ENCODE measurements at places on chromosomes 2 and 18. TPM values are rescaled to one million over a fixed set of nuclear protein-coding genes. Genes with fewer than 3 reads are reported as not detected.
A peak's percentile ranks its signal among the peaks of the same experiment; 100 is the strongest.

The DSC1 gene
- 3.1 TPM for total RNA-seq

GRCh38 chr2:17608251-17608650 is 67.8 kb downstream of the VSNL1 start:
- no peaks in the 10 kb centered on the region for H3K27me3 ChIP-seq
- H3K27ac ChIP-seq = no peak overlapping the region
- H3K4me3 ChIP-seq = no peak overlapping the region

The ANKRD62 gene
- not detected for total RNA-seq

- DNase-seq = no peak
Observed at GRCh38 chr18:23591011-23591410, 4.7 kb upstream of the NPC1 start.

The STAT4 gene
- total RNA-seq = 132 TPM

DNA sequence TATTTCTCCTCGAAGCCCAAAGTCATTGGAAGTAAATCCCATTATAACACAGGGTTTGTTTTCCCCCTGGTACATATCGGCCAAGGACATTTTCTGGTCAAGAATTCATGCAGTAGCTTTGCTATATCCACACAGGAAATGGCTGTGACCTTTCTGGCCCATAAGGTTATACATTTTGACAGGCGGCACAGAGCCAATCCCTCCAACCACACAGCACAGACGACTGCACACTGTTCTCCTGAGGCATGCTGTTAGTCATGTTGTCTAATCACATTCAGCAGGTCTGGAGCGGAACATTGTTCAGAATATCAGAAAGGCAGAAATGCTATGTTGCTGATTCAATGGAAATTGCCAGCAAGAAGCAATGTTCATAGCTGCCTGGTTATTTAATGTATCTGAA is 742.3 kb upstream of the SLC8A1 start:
- no peaks in the 10 kb centered on the region for H3K27me3 ChIP-seq
- DNase-seq = no peak
- no peaks in the 10 kb centered on the region for H3K4me1 ChIP-seq
- no peaks in the 10 kb centered on the region for H3K36me3 ChIP-seq
- H3K4me3 ChIP-seq = no peak overlapping the region

GRCh38 chr2:214484701-214485100 is 73.8 kb downstream of the VWC2L start:
- no peak overlapping the region for H3K27ac ChIP-seq
- H3K4me1 ChIP-seq = no peaks in the 10 kb centered on the region
- H3K36me3 ChIP-seq = no peaks in the 10 kb centered on the region
- H3K4me3 ChIP-seq = no peak overlapping the region
- H3K27me3 ChIP-seq = no peaks in the 10 kb centered on the region
- no peak for DNase-seq

- no peaks in the 10 kb centered on the region for H3K27me3 ChIP-seq
- no peak overlapping the region for H3K27ac ChIP-seq
- no peak overlapping the region for H3K4me3 ChIP-seq
- H3K4me1 ChIP-seq = no peaks in the 10 kb centered on the region
- H3K36me3 ChIP-seq = no peaks in the 10 kb centered on the region
Observed at GRCh38 chr2:178157574-178157973, 36.7 kb upstream of the OSBPL6 start.

- H3K4me3 ChIP-seq = peak overlapping the region; percentile 75
- no peaks in the 10 kb centered on the region for H3K36me3 ChIP-seq
- peaks cover 22% of the 10 kb centered on the region for H3K4me1 ChIP-seq
- no peak for DNase-seq
Observed at GRCh38 chr2:27584597-27584996, 1.8 kb downstream of the ZNF512 start.

DNA sequence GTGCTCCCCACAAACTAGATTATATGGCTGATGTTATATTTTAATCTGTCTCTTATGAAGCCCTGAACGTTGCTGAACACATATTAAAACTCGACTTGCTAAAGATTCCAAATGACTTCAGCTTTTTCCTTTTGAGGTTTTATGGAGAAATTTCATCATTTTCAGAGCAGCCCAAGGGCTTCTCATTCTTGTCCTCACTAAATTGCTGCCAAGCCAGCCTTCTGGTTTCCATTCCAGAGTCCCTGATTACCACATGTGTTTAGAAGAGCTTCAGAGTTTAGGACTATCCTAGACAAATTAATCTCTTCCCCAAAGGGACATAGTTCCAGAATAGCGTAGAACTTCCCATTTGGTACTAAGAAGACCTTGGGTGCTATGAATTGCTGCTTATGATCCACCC is 77.8 kb upstream of the CCDC195 start:
- H3K4me3 ChIP-seq = no peak overlapping the region
- no peak overlapping the region for H3K27ac ChIP-seq
- no peak for DNase-seq
- H3K27me3 ChIP-seq = no peaks in the 10 kb centered on the region
- peaks cover 38% of the 10 kb centered on the region for H3K36me3 ChIP-seq

The SCLY gene
- total RNA-seq = 24.4 TPM

GRCh38 chr2:12890066-12890465 is 173.3 kb downstream of the TRIB2 start:
- H3K4me3 ChIP-seq = no peak overlapping the region
- H3K27me3 ChIP-seq = no peaks in the 10 kb centered on the region
- no peaks in the 10 kb centered on the region for H3K36me3 ChIP-seq
- H3K27ac ChIP-seq = no peak overlapping the region
- H3K4me1 ChIP-seq = no peaks in the 10 kb centered on the region

- no peaks in the 10 kb centered on the region for H3K4me1 ChIP-seq
- no peaks in the 10 kb centered on the region for H3K36me3 ChIP-seq
- H3K4me3 ChIP-seq = no peak overlapping the region
- DNase-seq = no peak
- no peak overlapping the region for H3K27ac ChIP-seq
Observed at GRCh38 chr2:12679550-12680072, 37.1 kb upstream of the TRIB2 start.

- H3K4me3 ChIP-seq = no peak overlapping the region
- no peak overlapping the region for H3K27ac ChIP-seq
- no peaks in the 10 kb centered on the region for H3K27me3 ChIP-seq
- no peak for DNase-seq
Observed at GRCh38 chr18:76977108-76977621, 154.8 kb downstream of the ZNF236 start.

GRCh38 chr2:237732070-237732469 is 66.5 kb upstream of the RBM44 start:
- DNase-seq = no peak
- peaks cover 23% of the 10 kb centered on the region for H3K4me1 ChIP-seq
- peak overlapping the region; percentile 28 for H3K27ac ChIP-seq
- no peaks in the 10 kb centered on the region for H3K27me3 ChIP-seq
- H3K4me3 ChIP-seq = no peak overlapping the region

The FBXO48 gene
- 1.3 TPM for total RNA-seq

The NGEF gene
- total RNA-seq = not detected

- no peaks in the 10 kb centered on the region for H3K27me3 ChIP-seq
- no peaks in the 10 kb centered on the region for H3K4me1 ChIP-seq
- H3K27ac ChIP-seq = no peak overlapping the region
- H3K36me3 ChIP-seq = no peaks in the 10 kb centered on the region
Observed at GRCh38 chr2:217291259-217291658, 431.4 kb upstream of the TNP1 start.

DNA sequence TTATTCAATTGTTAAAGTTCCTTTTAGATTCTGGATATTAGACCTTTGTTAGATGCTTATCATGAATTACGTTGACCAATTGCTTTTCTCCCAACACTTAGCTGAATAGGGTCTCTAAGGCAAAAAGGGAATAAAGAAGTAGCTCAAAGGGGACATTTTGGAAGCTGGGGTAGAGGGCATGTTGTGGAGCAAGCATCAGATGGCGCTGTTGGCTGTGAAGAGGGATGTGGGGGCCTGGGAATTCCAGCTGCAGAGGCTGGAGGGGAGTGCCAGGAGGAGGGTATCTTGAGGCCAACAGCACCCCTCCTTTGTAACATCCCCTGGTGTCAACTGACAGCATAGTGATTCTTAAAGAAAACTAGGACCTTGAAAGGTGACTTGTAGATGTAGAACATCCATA is 198.2 kb downstream of the ADCYAP1 start:
- H3K4me1 ChIP-seq = no peaks in the 10 kb centered on the region
- H3K36me3 ChIP-seq = no peaks in the 10 kb centered on the region
- H3K27me3 ChIP-seq = no peaks in the 10 kb centered on the region
- DNase-seq = no peak
- no peak overlapping the region for H3K4me3 ChIP-seq
- no peak overlapping the region for H3K27ac ChIP-seq

DNA sequence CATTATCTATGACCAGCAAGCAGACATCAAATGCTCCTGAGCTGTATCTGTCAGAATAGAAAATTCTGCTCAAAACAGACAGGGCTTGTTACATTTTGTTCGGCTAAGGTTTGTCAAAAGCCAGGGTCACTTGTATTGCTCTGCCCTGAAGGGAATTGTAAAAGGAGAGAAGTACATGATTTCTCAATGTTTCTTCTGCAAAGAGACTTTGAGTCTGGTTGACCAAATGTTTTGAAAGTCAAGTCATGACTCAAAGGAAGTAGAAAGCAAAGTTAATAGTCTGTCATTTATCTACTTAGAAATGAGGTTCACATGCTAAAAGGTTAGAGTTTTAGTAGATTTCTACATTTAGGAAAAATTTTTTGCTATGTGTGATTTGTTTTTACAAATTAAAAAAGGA is 1624.1 kb upstream of the ZEB2 start:
- DNase-seq = no peak
- H3K36me3 ChIP-seq = no peaks in the 10 kb centered on the region
- no peak overlapping the region for H3K27ac ChIP-seq
- H3K4me3 ChIP-seq = no peak overlapping the region
- no peaks in the 10 kb centered on the region for H3K27me3 ChIP-seq

DNA sequence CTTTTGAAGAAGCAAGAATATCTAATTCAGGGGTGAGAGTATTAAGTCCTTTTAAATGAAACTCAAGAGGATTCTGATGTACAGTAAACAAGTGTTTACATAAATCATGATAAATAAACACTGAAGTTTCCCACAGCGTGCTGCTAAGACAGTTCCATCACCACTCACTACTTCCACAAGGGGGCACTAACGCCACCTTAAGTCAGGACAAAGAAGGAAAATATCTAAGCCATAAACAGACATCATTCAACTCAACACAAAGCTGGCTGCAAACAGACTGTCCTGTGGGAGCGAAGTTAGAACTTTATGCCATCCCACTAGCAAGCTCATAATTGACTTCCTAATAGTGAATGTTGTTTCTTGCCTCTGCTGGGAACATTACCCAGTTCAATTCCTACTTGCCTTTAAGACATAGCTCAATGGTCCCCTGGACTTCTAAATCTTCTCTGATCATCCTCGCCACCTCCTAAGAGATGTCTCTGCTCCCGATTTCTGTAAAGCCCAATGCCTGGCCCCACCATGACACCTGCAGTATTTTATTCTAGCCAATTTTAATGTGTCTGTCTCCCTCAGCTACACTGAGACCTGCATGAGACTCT is 36.5 kb downstream of the MRPL44 start:
- peak; percentile 40 for DNase-seq
- H3K27me3 ChIP-seq = no peaks in the 10 kb centered on the region
- no peak overlapping the region for H3K4me3 ChIP-seq
- H3K36me3 ChIP-seq = peaks cover 4% of the 10 kb centered on the region

The KIAA2012 gene
- not detected for total RNA-seq

The CABLES1 gene
- 0.11 TPM for total RNA-seq
